ENCODE measurements at places on chromosomes 2 and 18.
A peak's percentile ranks its signal among the peaks of the same experiment; 100 is the strongest.

- DNase-seq, result no peak
These were observed 762 bp downstream of the INO80C start for GRCh38 chr18:35497027-35497369.

DNA sequence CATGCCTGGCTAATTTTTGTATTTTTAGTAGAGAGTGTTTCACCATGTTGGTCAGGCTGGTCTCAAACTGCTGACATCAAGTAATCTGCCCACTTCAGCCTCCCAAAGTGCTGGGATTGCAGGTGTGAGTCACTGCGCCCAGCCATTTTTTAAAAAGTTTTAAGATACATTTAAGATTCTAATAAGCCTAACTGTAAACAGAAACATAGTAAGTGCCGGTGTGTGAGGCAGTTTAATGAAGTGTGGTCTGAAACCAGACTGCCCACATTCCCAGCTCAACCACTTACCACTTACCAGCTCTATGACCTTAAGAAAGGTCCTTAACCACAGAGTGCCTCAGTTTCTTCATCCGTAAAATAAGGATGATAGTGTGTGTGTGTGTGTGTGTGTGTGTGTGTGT is 42.4 kb downstream of the TMEM237 start:
- DNase-seq, result no peak

GRCh38 chr2:20834331-20834730 is 11.4 kb upstream of the LDAH start:
- DNase-seq, result no peak

DNA sequence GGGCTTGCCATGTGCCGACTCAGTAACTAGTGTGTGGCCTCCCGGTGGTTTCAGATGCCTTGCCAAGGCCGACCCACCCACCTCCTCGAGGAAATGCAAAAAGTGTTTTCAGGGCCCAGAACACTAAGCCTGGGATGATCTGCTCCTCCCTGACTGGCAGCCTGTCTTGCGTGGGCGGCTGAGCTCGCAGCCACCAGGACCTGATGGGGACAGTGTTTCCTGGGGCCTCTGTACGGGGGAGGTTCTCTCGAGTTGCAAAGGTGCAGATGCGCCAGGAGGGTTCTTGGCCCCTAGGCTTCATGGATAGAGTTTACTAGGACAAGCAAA is 85.2 kb downstream of the GLI2 start:
- no peak for DNase-seq

DNA sequence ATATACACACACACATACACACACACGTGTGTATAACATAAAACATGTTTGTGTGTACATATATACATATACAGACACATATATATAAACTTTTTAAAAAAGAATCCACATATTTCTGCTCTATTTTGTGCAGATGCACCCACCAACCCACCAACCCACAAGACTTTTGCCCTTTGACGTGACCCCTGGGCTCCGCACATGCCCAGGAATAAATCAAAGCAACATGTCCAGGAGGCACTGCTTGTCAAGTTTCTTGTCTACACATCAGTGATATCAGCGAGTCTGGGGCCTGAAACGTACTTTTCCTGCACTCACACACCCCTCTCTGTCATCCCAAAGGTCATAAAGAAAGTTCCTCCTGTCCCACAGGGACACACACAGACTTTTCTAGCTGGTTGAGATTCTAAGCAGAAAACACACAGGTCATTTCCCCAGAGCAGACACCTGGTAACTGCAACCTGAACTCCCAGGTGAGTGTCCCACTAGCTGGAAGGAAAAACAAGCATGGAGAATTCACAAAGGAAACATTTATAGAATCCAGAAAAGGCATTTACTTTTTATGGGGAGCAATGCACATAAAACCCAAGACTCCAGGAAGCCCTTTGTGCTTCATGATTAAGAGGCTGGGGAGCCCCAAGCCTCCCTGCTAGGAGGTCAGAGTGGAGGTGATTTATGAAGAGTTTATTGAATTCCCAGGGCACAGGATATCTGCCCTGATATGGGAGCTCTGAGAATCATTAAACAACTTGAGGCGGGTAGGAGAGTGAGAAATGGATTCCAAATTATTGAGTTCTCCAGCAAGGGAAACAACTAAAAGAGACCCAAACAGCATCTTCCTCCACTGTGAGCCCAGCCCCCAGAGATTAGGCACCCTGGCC is 211.6 kb downstream of the MGAT5 start:
- no peak for DNase-seq

- no peak for DNase-seq
These were observed 869 bp upstream of the THUMPD2 start for GRCh38 chr2:39779927-39780326.

DNA sequence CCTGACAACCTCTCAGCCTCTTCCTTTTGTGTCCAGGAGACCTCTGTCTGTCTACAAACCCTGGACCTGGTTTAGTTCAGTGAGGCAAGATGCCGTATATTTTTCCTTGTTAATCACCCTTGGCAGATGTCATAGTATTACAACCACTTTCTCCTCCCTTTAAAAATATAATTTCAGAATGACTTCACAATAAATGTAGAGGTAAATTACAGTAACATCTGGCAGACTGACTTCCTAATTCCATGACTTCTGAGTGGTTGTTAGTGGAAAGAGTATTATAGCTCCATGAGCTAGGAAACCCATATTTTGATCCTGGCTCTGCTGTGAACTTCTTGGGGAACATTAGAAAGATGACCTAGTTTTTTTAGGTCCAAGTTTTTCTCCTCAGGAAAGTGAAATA is 39.5 kb downstream of the SPATS2L start:
- DNase-seq, result no peak

- DNase-seq, result no peak
These were observed 57.8 kb upstream of the LMAN1 start for GRCh38 chr18:59416818-59417217.

DNA sequence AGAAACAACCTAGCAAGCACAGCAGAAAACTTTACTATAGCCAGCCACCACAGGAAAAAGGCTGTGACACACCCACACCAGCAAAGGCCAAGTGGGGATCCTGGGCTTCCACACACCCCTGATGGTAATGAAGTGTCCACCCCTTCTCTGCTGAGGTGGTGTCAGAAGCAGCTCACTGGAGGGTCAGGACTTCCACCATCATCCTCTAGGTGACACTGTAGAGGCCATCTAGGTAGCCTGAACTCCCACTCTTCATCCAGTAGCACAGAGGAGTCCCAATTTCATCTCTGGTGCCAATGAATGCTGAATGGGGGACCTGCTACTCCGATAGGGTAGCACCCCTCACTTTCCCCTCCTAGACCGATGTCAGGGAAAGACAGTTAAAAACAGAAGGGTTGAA is 1544.4 kb downstream of the LRP1B start:
- DNase-seq, result no peak

- DNase-seq, result peak; percentile 57
These were observed 17.6 kb downstream of the WNT10A start for GRCh38 chr2:218898109-218898878.

DNA sequence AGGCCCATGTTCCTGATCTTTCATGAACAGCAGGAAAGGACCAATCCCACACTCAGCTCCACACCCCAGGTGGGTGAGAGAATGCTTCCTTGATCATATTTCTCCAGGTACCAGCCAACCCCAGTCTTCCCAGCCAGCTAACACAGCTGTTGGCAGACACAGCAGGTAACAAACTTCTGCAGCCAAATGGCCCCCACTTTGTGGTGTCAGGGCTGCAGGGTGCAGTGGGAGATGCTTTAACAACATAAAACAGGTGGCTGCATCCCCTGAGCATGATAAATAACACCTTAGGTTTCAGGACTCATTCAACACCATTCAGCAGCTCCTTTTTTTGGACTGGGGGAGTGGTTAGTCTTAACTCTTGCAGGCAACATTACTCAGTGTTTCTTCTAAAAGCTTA is 76.7 kb upstream of the ACAA2 start:
- no peak for DNase-seq

GRCh38 chr2:240383099-240383758 is 52.2 kb upstream of the GPC1 start:
- no peak for DNase-seq

GRCh38 chr2:201254081-201254730 is 6.1 kb upstream of the CASP8 start:
- DNase-seq, result no peak

DNA sequence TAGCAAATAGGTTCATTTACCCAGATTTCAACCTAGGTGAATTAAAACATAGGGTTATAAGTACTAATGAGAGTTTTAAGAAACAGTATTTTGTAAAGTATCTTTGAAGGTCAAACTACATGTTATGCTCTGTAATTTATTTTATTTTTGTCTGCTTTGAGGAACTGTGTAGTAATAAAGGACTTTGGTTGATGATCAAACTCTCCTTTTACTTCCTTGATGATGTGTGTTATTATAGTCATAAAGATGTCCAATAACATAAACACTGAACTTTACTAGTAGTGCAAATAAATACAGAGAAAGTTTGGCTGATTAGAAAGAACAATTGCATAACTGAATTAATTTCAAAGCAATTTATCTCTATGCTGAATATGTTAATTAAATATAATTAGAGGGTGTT is 6.3 kb downstream of the GULP1 start:
- no peak for DNase-seq

DNA sequence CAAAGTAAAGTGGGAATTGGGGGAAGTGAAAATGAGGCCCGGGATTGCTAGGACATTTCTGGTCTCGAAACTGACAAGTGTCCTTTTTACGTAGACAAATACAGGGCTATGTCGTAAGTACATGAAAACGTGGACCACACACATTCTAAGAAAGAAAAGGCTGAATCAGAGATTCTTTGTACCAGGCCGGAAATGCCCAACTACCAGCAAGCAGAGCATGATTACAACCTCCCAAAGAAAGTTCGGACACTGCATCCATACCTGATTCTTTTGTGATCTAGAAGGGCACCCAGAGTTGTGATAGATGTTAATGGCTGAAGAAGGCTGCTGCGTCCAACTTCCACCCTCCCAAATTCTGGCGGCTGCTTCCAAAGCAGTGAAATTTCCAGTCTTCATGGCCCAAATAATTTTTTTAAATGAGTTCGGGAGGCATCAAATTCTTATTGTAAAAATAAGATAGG is 1.7 kb downstream of the RBMS1 start:
- DNase-seq, result no peak

DNA sequence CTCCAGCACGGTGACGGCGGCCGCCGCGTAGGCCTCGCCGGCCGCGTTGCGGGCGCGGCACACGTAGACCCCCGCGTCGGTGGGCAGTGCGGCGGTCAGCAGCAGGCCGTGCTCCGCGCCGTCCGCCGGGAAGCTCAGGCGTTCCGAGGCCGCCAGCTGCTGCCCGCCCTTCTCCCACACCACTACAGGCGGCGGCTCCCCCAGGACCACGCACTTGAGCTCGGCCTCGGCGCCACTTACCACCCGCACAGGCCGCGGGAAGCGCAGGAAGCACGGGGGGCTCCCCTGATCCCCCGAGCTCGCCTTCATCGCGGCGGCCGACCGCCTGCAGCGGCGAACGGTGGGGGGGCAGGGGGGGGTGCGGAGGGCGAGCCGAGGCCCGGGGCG is 422 bp downstream of the OBSL1 start:
- no peak for DNase-seq

DNA sequence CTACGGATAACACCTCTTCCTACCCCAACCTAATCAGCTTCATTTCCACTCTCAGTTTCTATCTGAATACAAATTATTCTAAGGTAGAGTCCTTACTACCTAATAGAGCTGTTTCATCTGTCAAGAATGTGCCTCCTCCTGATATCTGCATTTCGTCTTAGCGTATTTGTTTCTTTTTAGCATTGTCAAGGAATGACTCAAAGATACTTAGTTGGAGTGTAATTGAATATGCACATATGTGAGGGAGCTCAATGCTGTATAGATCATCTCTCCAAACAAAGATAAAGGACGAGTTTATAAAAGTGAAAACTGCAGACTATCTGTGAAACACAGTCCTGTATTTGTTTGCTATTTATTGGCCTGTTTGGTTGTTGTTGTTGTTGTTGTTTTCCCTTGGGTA is 2059.4 kb upstream of the CELF4 start:
- no peak for DNase-seq

Data from substantia nigra (tissue), 51 donors.